RCC 7860 (cell line): ENCODE measurements at places on chromosomes 2 and 18.

GRCh38 chr2:229261076-229261475, 10.0 kb downstream of the PID1 start:
- DNase-seq, result no peak

DNA sequence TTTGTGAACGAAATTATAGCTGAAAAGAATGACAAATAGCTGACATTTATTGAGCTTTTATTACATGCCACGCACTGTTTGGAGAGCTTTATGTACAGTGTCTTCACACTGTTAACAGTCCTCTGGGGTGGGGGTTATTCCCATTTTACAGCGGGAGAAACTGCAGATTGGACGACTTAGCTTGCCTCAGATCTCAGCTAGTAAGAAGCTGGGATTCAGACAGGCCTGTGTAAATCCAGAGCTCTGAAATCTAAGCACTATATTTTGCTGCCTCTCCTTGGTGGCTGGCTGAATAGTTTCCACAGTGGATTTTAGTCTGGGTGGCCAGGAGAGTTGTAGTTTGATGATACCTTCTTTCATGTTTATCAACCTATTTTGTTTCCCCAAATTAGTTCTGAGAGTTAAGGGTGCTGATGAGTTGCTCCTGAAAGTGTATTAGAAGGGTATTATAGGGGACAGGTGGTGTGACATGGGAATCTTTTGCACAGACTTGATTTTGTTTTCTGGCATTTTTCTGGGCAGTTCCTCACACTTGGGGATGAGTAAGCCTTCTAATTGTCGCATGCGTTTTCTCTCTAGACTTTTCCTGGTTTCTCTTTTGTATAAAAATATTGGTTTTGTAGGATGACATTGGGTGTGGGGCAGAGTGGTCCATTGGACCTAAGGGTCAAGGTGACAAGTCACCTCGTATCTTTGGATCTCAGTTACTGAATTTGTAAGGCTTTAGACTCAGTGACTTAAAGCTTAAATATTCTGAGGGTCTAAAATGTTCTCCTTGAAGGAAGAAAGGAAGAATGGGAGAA, 1.5 kb downstream of the ACSL3 start:
- DNase-seq, result no peak

DNA sequence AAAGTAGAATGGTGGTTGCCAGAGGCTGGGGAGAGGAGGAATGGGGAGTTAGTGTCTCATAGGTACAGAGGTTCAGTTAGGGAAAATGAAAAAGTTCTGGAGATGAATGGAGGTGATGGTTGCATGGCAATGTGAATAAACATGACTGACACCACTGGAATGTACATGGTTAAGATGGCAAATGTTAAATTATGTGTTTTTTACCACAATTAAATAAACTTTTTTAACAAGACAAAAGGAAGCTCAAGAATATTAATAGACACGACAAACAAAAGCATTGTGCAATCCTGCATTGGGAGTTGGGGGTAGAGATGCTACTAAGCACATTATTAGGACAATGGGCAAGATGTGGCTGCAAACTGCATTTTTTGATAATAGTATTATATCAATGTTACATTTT, 147.7 kb downstream of the TWIST2 start:
- no peak for DNase-seq

DNA sequence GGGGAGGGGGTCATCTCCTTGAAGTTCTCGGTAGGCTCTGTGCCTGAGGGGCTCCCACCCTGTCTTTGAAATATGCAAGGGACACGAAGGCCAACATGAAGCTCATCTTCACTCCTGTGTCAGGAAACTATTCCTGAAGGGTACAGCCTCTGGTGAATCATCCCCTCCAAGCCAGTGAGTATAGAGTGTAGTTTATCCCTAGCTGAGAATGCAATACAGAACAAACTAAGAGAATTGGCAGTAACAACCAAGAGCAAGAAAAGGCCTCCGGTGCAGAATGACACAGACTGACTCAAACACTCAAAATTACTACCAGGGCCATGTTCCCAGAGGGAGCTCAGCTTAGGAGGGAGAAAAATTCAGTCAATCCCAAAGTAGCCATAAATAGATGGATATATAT, 413.3 kb downstream of the BCL11A start:
- DNase-seq, result no peak

DNA sequence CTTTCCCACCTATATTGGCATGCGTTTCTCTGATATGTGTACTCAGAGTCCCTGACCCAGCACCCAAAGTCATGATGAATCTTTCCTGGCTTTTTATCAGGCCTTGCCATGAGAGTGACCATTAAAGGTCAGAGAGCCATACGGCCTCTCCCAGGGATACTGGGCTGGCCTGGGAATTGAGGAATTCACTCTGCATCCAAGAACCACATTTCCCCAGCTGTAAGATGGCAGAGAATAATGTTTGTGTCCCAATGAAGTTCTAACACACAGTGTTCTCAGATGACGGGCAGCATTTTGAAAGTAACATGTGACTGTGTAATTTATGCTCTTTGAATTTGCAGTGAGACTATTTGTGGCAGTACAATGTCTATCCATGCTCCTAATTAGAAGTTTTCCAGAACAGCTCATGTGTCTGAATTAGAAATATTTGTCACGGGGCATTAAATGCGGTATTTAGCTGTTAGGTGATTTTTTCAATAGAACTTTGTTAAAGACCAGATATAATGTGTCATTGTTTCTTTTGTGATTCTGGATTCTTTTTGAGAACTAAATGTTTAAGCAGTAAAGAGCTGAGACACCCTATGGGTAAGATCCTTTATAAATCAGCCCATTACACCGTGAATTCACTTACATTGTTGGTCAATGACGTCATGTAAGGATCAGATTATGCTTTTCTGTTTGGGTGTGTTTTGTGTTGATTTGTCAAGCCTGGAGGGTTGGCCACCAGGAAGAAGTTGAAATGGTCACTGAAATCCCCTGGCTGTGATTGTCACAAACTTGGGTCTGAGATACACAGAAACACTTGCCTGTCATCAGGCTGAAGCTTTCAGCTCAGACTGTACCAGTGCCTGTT, 7.3 kb upstream of the SLC3A1 start:
- peak; percentile 89 for DNase-seq

DNA sequence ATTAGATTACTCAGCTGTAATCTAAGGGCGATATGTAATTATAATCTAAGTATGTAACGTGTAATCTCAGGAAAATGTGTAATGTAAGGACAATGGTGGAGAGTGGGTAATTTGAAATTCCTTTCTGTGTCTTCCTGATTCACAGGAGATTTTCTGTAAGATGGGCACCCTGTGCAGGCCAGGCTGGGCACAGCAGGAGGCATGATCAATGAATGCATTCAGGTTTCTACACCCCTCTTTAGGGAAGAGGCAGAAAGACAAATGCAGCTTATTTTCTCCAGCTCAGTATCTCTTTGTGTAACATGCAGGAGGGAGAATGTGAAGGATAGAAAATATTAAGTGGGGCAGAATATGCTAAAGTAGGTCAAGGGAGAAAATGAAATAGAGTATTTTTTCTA, 320.1 kb downstream of the PIK3C3 start:
- no peak for DNase-seq

DNA sequence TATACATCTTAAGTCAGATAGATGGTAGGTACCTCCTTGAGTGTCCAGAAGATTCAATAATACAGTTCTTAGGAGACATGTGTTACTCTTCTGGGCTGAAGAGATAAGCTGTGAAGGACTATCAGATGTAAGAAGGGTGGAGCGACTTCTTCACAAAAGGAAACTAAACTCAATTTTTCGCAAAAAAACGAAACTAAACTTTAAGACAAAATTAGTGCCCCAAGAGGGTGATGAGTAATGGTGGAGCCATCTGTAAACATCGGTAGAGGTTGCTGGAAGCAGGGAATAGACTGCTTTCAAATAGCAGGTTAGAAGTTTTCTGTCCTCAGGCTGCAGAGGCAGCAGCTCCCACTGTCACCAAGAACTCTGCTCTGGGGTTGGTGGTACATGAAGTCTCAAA, 111.6 kb upstream of the TACR1 start:
- no peak for DNase-seq

DNA sequence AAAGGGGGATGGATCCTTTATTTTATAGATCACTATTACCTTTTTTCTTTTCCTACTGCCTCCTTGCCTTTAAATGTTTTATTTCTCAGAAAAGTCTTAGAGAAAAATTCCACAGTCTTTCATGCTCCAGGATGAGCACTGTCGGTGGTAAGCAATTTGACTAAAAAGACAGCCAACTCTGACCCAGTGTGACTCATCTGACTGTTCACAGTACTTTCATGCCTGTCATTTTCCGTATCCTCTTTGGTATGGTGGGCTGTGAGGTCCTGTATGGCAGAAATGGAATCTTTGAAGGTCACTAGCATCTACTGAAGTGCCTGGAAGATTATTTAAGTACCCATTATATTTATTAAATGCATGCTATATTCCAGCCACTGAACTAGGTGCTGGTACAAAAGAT, 2.1 kb upstream of the RFTN2 start:
- no peak for DNase-seq

GRCh38 chr2:109264595-109265328, 135.8 kb downstream of the SH3RF3 start:
- DNase-seq, result no peak

DNA sequence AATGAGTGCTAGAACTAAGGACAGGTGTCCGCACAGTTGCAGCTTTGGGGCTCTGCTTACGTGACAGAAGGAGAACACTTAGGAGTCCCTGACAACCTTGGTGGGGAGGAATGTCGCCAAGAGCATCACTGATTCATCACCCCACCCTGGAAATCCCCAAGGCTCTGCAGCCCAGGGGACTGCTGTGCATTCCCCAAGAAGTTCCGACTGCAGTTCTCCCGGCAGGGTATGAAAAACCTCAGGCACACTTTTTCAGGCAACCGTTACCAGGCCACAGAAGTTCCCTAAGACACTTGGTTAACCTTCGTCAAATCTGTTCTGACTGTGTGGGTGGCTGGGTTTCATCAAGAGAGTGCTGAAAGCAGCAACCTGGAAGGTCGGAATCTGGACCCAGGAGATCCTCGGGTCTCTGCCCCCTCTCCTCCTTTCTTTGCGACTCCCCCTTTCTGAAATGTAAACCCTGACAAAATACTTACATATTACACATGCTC, 192.1 kb upstream of the CXCR4 start:
- peak; percentile 10 for DNase-seq

DNA sequence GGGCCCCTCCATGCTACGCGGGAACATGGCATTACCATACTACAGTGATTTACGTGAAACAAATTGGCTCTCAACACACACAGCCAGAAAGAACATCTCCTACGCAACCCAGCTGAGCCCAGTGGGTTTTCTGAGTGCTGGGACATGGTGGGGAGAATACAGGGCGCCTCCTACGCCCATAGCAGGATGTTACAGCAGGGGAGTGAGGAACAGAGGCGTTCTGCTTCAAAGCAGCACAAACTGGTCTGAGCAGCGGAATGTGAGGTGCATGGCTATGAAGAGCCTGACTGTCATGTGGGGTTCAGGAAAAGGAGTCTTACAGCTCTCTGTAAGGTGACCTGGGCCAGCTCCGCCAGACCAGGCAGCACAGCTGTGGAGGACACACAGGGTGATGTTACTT, 108.6 kb upstream of the REV1 start:
- no peak for DNase-seq

DNA sequence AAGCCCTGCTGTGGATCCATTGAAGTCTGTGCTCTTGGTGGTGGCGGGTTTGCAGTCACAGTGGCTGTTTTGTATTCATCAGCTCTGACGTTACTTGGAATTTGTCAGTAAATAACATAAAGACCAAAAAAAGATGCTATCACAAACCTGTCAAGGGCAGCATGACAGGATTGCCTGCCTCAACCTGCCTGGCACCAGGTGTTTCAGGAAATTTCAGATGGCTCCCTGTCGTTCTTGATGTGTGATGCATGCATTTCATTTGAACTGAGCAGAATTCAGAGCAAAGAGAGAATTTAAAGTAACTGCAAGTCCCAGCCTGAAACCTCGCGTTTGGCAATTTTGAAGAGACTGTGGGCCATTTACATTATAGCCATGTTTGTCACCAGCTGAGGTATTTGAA, 50.3 kb upstream of the EPC2 start:
- no peak for DNase-seq

- no peak for DNase-seq
These were observed 132.2 kb downstream of the ASXL3 start for GRCh38 chr18:33710269-33710668.

DNA sequence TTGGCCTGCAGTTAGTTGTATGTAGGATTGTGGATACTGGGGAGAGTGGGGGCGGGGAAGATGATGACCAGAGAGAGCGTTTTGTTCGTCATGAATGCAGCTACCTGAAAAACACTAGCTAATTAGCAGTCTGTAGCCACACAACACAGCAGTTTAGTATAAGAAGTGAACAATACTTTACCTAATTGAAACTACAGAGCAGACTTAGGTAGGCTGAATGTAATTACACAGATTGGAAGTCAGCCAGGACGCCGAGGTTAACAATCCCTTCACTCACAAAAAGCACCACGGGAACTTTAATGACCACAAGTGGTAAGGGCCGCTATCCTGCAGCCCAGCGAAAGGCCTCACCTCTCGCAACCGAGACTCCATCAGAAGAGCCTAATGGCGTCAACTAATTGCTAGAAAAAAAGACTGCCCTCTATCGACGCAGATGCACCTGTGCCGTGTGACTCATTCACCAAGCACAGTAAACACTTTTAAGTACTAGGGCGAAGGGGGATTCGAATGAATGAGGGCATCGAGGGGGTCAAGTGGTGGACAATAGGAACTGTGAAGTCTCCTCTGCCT, 591.0 kb downstream of the ARHGAP15 start:
- no peak for DNase-seq

- no peak for DNase-seq
These were observed 739 bp downstream of the SIX2 start for GRCh38 chr2:45008296-45009129.

DNA sequence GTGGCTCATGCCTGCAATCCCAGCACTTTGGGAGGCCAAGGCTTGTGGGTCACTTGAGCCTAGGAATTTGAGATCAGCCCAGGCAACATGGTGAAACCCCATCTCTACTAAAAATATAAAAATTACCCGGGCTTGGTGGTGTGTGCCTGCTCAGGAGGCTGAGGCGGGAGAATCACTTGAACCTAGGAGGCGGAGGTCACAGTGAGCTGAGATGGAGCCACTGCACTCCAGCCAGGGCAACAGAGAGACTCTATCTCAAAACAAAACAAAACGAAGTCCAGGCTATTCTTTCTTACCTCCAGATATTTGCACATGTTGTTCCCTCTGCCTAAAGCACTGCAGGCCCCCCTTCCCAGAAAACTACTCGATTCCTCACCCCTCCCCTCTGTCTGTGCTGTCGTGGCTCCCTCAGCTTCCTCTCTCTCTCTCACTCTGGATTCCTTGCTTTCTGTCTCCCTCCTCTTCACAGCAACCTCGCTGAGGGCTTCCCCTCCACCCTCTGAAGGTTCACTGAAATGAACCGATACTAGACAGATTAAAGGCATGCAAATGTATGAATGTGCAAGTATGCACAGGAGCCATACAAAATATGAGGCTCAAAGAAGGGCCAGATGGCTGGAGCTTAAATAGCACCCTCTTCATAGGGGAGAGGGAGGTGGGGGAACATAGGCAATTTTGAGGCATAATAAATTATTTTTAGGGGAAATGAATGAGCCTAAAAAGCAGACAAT, 18.5 kb downstream of the TMEM177 start:
- no peak for DNase-seq

GRCh38 chr18:2197946-2198345, 373.4 kb downstream of the METTL4 start:
- DNase-seq, result no peak
